ENCODE measurements at places on chromosomes 6 and 20.
A peak's percentile ranks its signal among the peaks of the same experiment; 100 is the strongest.

GRCh38 chr6:56567501-56567900, 75.2 kb downstream of the DST start:
- DNase-seq: no peak

GRCh38 chr20:61950641-61951071, 115.0 kb downstream of the TAF4 start:
- no peak for DNase-seq

- no peak for DNase-seq
Observed at GRCh38 chr20:4383961-4384360, 337.7 kb upstream of the PRND start.

DNA sequence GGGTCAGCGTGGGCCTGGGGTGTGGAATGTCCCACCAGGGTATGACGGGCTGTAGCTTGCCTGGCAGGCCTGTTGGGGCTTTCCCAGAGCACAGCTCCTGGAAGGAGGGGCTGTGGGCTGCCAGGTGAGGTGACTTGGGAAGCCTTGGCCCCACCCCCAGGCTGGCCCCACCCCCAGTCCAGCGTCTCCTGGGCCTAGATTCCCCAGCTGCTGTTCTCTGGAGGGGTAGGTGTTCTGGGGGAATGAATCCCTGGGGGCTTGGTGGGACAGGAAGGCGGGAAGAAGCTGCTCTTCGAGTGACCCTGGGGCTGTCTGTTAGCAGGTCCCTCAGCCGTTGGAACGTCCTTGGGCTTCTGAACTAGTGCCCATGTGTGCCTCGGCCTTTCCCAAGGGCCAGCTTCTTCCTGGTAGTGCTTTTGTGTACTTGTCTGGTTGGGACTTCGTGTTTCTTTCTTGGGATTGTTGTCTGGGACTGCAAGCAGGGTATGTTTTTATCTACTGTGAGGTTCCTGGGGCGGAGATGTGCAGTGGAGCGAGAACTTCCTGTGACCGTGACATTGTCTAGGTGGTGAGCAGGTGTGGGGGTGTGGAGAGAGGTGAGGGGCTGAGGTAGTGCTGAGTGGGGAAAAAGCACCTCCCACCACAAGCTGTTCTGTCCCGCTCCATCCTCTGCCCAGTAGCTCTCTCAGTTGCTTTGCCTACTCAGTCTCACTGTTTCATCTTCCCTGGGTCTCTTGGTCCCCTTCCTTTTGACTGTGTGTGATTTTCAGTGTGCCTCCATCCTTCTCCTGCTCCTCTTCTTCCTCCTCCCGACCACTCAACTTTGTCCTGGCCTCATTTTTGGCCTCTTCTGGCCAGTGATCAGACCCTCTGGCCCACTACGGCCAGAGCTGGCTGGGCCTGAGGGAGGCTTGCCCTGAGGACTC, 1.3 kb upstream of the DDR1 start:
- no peak for DNase-seq

DNA sequence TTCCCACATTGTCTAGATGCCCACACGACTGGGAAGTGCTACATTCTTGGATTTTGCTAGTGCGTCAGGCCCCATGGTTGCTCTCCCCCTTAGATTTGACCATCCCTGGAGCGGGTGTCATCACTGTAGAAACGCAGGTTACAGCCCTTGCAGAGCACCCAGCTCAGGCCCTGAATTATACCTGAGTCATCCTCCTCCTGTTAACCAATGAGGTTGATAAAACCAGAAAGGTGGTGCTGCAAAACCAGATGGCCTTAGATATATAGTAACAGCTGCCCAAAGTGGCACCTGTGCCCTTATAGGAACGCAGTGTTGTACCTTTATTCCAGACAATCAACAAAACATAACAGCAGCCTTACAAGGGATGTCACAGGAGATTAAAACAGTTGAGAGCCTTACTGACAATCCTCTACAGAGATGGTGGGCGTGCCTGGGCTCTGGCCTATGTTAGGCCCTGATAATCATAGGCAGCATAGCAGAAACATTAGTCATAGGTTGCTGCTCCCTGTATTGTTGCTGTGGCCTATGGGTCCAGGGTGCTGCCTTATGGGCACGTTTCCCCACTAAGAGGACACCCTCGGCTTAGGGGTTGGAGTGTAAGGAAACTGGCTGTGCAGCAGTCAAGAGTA, 33.6 kb upstream of the HSF2 start:
- DNase-seq: no peak

DNA sequence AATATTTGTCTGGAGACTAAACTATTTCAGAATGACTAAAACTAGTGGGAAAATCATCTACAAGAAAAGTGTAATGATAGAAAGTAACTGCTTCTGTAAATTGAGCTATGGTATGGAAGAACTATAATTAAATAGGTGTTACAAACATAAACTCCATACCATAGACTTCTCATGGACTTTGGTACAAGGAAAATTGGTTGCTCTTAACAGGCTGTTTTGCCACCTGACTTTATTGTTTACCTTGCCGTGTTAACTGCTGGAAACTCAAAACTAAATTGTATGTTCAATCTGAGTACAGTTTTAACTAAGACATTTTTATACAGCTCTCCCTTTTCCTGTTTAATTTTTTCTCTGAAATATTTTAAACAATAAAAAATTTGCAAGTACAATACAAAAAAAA, 261.8 kb upstream of the POU3F2 start:
- no peak for DNase-seq

- DNase-seq: no peak
Observed at GRCh38 chr20:62051144-62051543, 14.5 kb downstream of the TAF4 start.

DNA sequence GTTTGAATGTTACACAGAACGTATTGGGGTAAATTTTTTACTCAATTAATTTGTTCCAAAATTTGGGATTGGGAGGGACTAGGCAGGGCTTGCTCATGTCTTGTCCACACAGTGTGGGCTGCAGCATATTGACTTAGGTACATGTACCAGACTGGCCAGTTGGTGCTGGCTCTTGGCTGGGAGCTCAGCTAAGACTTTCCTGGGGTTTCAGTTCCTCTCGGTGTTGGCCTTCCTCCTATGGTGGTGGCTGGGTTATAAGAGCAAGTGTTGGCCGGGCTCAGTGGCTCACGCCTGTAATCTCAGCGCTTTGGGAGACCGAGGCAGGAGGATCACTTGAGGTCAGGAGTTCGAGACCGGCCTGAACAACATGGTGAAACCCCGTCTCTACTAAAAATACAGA, 4.9 kb downstream of the CENPQ start:
- DNase-seq: no peak

DNA sequence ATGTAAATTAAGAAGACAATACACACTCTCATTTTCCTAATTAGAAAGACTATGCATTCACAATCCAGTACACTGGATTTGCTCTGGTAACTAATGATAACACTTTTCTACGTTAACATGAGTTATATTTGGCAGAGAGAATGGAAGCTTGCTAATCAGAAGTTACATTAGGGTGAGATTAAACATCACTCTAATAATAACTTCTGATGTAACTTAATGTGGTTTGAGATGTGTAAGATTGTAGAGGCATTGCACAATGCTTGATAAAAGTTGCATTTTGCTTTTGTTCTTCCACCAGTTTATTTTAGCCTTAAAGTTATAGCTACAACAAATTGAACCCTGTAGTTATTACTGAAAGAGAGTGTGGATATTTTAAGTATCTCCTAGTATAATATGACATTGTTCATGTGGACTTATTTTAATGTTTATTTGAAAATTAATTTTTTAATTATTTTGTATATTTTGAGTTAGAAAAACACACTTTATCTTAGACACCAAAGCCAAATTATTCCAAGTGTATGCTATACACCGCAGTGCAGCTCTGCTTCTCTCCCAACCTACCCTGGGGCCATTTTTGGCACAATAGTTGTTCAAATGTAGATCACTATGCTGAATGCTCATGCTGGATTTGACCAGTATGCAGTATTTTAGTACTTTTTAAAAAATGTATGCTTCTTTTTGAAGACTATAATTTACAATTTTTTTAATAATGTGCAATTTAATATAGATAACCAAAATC, 143.2 kb downstream of the SLC16A10 start:
- no peak for DNase-seq

GRCh38 chr6:155414049-155414448, 41.6 kb downstream of the NOX3 start:
- no peak for DNase-seq

GRCh38 chr6:73504160-73504559, 16.7 kb downstream of the EEF1A1 start:
- DNase-seq: no peak

GRCh38 chr20:38558596-38559360, 22.2 kb upstream of the ADIG start:
- no peak for DNase-seq

GRCh38 chr6:4364711-4365110, 229.3 kb upstream of the ECI2 start:
- DNase-seq: no peak

DNA sequence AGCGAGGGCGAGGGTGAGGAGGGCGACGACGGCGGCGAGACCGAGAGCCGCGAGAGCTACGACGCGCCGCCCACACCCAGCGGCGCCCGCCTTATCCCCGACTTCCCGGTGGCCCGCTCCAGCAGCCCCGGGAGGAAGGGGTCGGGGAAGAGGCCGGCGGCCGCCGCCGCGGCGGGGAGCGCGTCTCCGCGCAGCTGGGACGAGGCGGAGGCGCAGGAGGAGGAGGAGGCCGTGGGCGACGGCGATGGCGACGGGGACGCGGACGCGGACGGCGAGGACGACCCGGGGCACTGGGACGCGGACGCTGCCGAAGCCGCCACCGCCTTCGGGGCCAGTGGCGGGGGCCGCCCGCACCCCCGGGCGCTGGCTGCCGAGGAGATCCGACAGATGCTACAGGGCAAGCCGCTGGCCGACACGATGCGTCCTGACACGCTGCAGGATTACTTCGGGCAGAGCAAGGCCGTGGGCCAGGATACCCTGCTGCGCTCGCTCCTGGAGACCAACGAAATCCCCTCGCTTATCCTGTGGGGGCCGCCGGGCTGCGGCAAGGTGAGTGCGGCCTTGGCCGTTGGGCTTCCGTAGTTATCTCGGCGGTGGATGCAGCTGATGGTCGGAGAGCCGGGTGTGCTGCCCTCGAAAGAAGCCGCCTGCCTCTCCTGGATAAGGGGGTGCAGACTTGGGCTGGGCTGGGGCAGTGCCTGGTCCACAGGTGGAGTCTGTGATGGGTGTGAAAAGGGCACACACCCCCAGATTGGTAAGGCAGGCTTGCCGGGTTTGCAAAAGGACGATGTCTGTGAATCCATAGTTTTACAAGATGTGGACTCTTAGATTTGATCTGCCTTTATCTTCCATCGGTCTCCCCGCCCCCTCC, 938 bp downstream of the WRNIP1 start:
- no peak for DNase-seq

GRCh38 chr20:6802227-6802626, 34.7 kb downstream of the BMP2 start:
- no peak for DNase-seq

DNA sequence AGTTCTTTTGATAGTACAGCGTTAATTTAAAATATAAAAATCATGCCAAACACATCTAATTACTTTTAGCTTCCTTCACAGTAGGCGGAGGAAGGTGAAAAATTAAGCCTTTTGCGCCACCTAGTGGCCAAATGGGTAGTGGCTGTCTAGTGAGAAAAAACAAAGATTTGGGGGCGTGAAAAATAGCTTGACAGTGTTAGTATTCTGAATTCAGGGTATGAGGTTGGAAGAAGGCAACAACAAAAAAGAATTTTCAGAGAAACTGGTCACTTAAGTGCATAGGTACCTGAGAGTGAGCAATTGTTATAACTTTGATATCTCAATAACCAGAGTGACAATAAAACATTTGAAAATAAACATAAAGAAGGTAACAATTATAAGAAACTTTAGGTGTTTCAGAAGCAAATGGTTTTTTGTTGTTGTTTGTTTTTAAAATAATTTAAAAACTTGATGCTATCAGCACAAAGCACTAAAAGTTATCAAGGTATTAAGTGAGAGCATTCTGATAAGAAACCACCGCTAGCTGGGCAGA, 14.3 kb downstream of the PSMB9 start:
- peak; percentile 54 for DNase-seq

DNA sequence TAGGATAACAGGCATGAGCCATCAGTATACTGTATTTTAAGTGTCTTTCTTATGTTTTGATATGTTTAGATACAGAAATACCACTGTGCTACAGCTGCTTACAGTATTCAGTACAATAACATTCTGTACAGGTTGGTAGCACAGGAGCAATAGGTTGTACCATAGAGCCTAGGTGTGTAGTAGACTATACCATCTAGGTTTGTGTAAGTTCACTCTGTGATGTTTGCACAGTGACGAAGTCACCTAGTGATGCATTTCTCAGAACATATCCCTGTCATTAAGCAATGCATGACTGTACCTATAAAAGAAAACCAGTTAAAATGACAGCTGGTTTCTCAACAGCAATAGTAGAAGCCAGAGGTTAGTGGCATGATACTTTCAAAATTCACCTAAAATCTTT, 3.0 kb upstream of the ZBTB24 start:
- no peak for DNase-seq

- DNase-seq: no peak
Observed at GRCh38 chr6:64270083-64270482, 634.5 kb downstream of the PHF3 start.

- no peak for DNase-seq
Observed at GRCh38 chr6:3415490-3415889, 41.4 kb downstream of the SLC22A23 start.

DNA sequence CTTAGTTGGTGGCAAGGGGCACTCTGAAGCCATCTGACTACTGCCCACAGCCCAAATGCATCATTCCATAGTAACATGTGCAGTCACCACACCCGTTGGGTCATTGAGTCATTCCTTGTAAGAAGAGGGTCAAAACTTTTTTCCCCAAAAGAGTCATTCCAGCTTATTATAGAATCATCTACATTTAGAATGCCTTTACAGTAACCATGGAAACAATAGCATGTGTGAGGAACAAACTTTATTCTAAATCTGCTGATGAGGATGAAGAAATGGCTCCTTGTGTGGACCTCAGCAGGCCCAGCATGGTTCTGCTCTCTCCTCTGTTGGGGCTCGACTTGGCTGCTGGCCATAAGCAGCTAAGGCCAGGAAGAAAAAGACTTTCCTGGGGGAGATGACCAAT, 111.2 kb upstream of the PTPRT start:
- no peak for DNase-seq

DNA sequence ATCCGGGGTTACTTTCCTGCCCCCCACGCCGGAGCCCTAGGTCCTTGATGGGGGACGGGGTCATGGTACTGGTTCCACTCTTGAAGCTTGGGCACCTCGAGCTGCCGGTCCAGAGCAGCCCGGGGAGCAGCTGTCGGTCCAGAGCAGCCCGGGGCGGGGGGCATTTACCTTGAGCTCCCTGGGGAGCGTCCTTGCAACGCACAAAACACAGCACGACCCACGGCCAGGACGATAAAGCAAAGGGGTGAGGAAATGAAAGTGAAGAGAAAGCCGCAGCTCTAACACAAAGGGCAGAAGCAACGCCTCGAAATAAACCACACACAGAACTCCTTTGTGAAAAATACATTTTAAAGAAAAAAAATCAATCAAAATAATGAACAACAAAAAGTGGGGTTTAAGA, 39.1 kb downstream of the KCNQ2 start:
- DNase-seq: no peak

- no peak for DNase-seq
Observed at GRCh38 chr20:13625304-13625979, 13.3 kb downstream of the TASP1 start.
